Type B pancreatic cell (in vitro differentiated cells): ENCODE measurements at places on chromosomes 12 and 14. TPM values are rescaled to one million over a fixed set of nuclear protein-coding genes. Genes with fewer than 3 reads are reported as not detected.

ASCL1 gene
- total RNA-seq, result 7.5 and 10.4 TPM in 2 replicates

E2F7 gene
- 7.4 and 24.8 TPM in 2 replicates for total RNA-seq

B4GALNT1 gene
- total RNA-seq, result 0.64 and 5.9 TPM in 2 replicates

- H3K36me3 ChIP-seq, result no peaks in the 10 kb centered on the region
- no peaks in the 10 kb centered on the region for H3K27me3 ChIP-seq
- H3K4me1 ChIP-seq, result no peaks in the 10 kb centered on the region
- no peak overlapping the region for H3K4me3 ChIP-seq
These were observed 161.9 kb downstream of the CAPZA3 start for GRCh38 chr12:18899678-18900317.

DNA sequence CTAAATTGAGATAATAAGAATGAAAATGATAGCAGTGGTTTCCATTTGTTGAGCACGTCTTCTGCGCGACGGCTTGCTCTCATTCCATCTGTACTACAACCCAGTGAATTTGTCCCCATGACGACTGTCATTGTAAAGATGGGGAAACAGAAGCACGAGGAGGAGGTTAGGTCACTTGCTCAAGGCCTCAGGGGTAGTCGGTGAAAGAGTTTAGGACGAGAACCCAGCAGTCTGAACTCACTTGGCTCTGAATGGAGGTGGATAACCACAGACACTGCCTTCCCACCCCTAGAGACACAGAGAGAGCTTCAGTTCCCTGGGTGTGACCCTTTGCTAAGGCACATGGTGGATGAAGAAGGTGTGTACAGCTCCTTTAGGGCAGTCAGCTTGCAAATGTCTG, 30.9 kb upstream of the PLEKHG3 start:
- peak overlapping the region; percentile 79 for H3K27ac ChIP-seq
- H3K27me3 ChIP-seq, result no peaks in the 10 kb centered on the region

DNA sequence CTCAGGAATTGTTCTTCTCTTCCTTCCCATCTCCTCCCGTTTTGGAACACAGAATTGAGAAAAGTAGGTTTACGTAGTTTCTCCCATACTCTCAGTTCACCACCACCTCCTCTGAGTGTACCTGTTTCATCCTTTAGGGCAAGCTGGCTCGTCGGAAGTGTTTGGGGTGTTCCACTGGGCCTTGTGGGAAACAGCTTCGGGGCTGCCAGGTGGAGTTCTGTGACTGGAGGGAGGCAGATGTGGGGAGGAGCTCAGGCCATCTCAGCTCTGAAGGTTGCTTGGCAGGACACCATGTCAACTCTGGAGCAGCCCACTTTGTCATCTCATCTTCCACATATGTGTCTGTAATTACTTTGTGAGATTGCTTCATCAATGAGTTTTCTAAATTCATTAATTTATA, 53.5 kb upstream of the RD3L start:
- H3K4me3 ChIP-seq, result no peak overlapping the region
- H3K36me3 ChIP-seq, result no peaks in the 10 kb centered on the region
- H3K4me1 ChIP-seq, result no peaks in the 10 kb centered on the region
- H3K27me3 ChIP-seq, result no peaks in the 10 kb centered on the region

SLC5A8 gene
- total RNA-seq, result 0.72 and 1.0 TPM in 2 replicates

NUAK1 gene
- 6.5 and 8.1 TPM in 2 replicates for total RNA-seq

- peaks cover 10% of the 10 kb centered on the region for H3K4me1 ChIP-seq
- no peak for DNase-seq
- H3K27ac ChIP-seq, result no peak overlapping the region
- H3K4me3 ChIP-seq, result no peak overlapping the region
These were observed 14.5 kb upstream of the TFCP2 start for GRCh38 chr12:51187370-51187987.

GRCh38 chr14:106538201-106538600, 1011.8 kb downstream of the TMEM121 start:
- H3K36me3 ChIP-seq, result no peaks in the 10 kb centered on the region
- DNase-seq, result no peak
- H3K4me1 ChIP-seq, result no peaks in the 10 kb centered on the region
- H3K27ac ChIP-seq, result no peak overlapping the region
- no peak overlapping the region for H3K4me3 ChIP-seq

- no peaks in the 10 kb centered on the region for H3K27me3 ChIP-seq
- no peak overlapping the region for H3K27ac ChIP-seq
- H3K36me3 ChIP-seq, result no peaks in the 10 kb centered on the region
These were observed 106.0 kb upstream of the NOVA1 start for GRCh38 chr14:26703686-26704366.

DNA sequence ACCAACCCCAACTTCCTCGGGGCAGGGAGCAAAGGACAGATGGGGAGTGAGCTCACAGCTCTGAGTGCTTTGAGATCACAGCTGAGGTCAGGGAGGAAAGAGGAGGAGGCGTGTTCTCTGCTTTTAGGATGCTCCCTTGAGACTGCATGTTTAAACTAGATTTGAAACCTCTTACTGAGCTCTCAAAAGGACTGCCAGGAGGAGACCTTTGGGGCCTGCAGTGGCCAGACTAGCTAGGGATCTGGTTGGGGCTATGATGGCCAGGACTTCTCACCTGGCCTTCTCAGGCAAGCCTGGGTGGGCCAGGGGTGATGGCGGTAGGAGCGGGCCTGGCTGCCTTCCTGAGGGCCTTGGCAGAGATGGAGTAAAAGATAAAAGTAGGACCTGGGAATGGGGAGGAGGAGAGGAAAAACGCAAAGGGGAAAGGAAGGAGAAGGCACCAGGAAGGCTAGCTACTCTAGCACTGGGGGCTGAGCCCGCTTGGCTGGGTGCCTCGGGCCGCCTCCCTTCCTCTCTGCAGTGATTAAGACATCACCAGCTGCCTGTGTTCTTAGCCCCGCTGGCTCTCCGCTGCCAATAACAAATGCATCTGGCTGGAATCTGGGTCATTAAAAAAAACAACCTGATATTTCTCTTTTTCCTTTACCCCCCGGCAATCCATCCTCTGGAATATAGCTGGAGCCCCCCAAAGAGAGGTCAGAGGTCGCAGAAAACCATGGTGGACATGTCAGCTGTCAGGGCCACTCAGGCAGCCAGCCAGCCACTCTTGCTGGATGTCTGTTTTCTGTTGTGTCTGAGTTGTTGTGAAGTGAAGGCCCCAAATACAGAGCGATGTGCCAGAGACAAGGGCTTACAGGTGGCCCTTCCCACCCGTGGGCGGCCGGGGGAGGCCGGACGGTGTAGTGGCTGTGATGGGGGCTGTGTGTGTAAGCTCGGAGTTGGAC, 141.3 kb downstream of the TSPAN9 start:
- peaks cover 29% of the 10 kb centered on the region for H3K4me1 ChIP-seq
- H3K27ac ChIP-seq, result peak overlapping the region; percentile 24
- DNase-seq, result no peak
- no peaks in the 10 kb centered on the region for H3K36me3 ChIP-seq

ADSS1 gene
- 3.2 and 6.9 TPM in 2 replicates for total RNA-seq

GPR162 gene
- total RNA-seq, result 5.4 and 17.8 TPM in 2 replicates

TMTC2 gene
- 13.5 and 31.0 TPM in 2 replicates for total RNA-seq

- no peak overlapping the region for H3K4me3 ChIP-seq
- H3K36me3 ChIP-seq, result peaks cover 3% of the 10 kb centered on the region
- H3K27me3 ChIP-seq, result no peaks in the 10 kb centered on the region
- no peak for DNase-seq
These were observed 7.8 kb downstream of the CDK17 start for GRCh38 chr12:96392397-96392796.

DNA sequence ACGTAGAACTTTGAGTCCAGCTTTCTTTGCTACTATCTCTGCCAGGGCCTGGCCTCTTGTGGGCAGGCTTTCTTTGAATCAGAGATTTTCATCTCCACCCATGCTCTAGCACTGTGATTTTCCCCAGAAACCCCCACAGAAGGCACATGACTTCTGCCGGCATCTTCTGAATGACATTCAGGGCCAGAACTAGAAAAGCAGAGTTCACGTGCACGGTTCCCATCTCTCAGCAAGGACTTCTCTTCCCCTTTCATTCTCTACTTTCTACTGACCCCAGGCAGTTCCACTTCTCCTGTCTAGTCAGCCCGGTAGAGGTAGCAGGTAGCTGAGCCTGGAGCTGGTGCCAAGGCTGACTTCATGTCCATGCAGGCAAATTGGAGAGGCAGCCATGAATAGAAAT, 26.9 kb downstream of the BATF start:
- DNase-seq, result no peak
- no peaks in the 10 kb centered on the region for H3K36me3 ChIP-seq
- no peak overlapping the region for H3K4me3 ChIP-seq
- no peaks in the 10 kb centered on the region for H3K27me3 ChIP-seq

- peaks cover 18% of the 10 kb centered on the region for H3K4me1 ChIP-seq
- peaks cover 7% of the 10 kb centered on the region for H3K27me3 ChIP-seq
- peak overlapping the region; percentile 91 for H3K4me3 ChIP-seq
- H3K27ac ChIP-seq, result peak overlapping the region; percentile 91
- no peak for DNase-seq
These were observed 1.9 kb downstream of the BCL7A start for GRCh38 chr12:122023339-122024131.

GRCh38 chr12:123059500-123059899, 79.0 kb downstream of the ARL6IP4 start:
- no peaks in the 10 kb centered on the region for H3K36me3 ChIP-seq
- no peak for DNase-seq
- H3K27me3 ChIP-seq, result no peaks in the 10 kb centered on the region
- no peak overlapping the region for H3K27ac ChIP-seq
- H3K4me1 ChIP-seq, result peaks cover 21% of the 10 kb centered on the region

DNA sequence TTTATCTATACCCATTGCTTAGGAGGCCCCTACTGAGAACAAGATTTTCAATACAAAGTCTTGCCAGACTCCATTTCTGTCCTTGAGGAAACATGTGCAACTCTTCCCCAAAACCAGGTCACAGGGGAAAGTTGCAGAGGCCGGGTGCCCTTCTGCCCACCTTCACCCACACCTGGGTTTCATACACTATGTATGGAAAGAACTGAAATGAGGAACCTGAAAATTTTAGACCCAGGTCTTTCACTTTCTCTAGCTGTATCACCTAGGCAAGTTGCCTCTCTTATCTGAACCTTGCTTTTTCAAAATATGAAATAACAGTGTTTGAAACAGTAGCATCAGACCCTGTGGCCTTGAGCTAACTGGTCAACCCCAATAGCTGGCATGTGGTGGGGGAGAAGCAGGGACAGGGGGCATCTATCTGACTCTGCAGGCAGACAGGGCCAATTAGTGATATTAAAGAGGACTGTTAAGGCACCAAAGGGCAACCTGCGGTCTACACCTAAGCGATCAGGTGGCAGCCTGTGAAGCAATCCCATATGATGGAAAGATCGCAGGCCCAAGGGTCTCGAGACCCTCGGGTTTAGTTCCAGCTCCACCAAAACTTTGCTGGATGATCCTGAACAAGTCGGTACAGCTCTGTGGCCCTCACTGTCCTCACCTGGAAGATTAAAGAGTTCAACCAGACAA, 346.5 kb downstream of the BCL11B start:
- peaks cover 5% of the 10 kb centered on the region for H3K27me3 ChIP-seq
- H3K4me3 ChIP-seq, result no peak overlapping the region
- H3K27ac ChIP-seq, result no peak overlapping the region
- H3K36me3 ChIP-seq, result no peaks in the 10 kb centered on the region

KRT85 gene
- not detected in 2 replicates for total RNA-seq

DNA sequence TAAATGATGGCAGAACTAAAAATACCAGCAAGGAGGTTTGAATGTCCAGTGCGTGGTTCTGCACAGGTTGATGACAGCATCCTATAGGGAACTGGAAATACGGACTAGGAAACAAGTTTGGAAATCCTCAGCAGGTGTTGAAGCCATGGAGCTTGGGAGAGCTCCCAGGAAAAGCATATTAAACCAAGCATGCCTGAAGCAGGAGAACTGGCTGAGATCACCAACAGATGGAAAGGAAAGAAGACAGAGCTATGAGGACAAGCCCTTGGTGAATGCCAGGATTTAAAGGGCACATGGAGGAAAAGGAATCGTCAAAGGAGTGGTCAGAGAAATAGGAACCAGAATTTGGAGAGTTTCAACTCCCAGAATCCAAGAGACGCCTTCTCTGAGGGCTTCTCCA, 21.2 kb upstream of the ELK3 start:
- DNase-seq, result no peak
- peaks cover 5% of the 10 kb centered on the region for H3K4me1 ChIP-seq
- no peaks in the 10 kb centered on the region for H3K36me3 ChIP-seq
- no peak overlapping the region for H3K4me3 ChIP-seq
- peaks cover 14% of the 10 kb centered on the region for H3K27me3 ChIP-seq

APEX1 gene
- 228 and 319 TPM in 2 replicates for total RNA-seq

DNA sequence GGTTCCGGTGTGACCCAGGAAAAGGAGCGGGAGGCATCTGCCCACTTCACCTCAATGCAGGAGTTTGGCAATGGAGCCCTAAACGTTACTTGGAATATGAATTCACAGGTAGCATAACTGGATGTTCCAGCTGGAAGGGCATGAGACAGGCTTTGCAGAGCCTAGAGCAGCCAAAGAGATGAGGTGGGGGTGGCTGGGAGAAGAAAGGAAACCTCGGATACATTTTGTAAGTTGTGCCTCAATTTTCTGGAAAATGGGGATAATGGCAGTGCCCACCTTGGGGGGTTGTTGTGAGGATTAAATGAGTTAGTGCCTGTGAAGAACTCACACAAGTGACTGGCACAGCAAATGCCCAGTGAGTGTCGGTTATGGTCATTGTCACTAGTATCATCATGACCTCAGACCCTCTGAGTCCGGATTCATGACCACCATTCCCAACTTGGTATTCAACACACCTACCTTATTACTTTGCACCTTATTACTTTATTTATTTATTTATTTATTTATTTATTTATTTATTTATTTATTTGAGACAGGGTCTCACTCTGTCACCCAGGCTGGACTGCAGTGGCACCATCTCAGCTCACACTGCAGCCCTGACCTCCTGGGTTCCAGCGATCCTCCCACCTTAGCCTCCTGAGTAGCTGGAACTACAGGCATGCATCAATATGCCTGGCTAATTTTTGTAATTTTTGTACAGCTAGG, 56.0 kb downstream of the CLMN start:
- H3K4me3 ChIP-seq, result no peak overlapping the region
- peaks cover 4% of the 10 kb centered on the region for H3K36me3 ChIP-seq
- H3K27me3 ChIP-seq, result no peaks in the 10 kb centered on the region
- peaks cover 12% of the 10 kb centered on the region for H3K4me1 ChIP-seq
- H3K27ac ChIP-seq, result peak overlapping the region; percentile 46

EXOC3L4 gene
- total RNA-seq, result 4.0 and 4.1 TPM in 2 replicates

DNA sequence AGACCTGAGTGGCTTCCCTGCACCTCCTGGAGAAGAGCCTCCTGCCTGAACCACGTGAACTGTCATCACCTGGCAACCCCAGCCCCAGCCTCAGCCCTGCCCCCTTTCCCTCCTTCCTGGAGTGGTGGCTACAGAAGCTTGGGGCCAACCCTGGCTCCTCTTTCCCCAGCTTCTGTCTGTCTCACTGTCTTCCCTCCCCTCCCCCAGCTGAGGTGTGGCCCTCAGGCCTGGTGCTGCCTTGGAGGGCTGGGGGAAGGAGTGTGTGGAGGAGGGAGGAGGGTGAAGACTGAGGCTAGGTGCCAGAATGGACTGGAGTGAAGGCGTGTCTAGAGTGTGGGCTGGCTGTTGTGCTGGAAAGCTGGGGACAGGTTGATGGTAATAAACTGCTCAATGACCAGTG, 9.7 kb downstream of the NFATC4 start:
- H3K36me3 ChIP-seq, result peaks cover 4% of the 10 kb centered on the region
- no peak overlapping the region for H3K4me3 ChIP-seq
- no peaks in the 10 kb centered on the region for H3K27me3 ChIP-seq
- H3K27ac ChIP-seq, result peak overlapping the region; percentile 72
- no peak for DNase-seq
